ENCODE measurements at places on chromosomes 16 and 17. TPM values are rescaled to one million over a fixed set of nuclear protein-coding genes. Genes with fewer than 3 reads are reported as not detected.

HAS3 gene
- total RNA-seq = 0.69 TPM

KRT24 gene
- not detected for total RNA-seq

KRT16 gene
- 1.9 TPM for total RNA-seq

CHD3 gene
- total RNA-seq = 439 TPM

HSPB9 gene
- total RNA-seq = not detected

DNAJA3 gene
- total RNA-seq = 39.1 TPM

METTL9 gene
- 77.9 TPM for total RNA-seq

KCNH4 gene
- total RNA-seq = not detected

PLLP gene
- 0.16 TPM for total RNA-seq

TLCD2 gene
- 8.7 TPM for total RNA-seq

SECTM1 gene
- total RNA-seq = 20.2 TPM

CLDN7 gene
- total RNA-seq = 4.2 TPM

GUCY2D gene
- total RNA-seq = 0.09 TPM

TMEM92 gene
- total RNA-seq = 0.16 TPM

CES5A gene
- total RNA-seq = not detected

KRTAP9-8 gene
- not detected for total RNA-seq

ZNF624 gene
- 4.2 TPM for total RNA-seq

SGCA gene
- total RNA-seq = 0.47 TPM

CDT1 gene
- 1.5 TPM for total RNA-seq

TMEM94 gene
- 21.0 TPM for total RNA-seq

C17orf78 gene
- not detected for total RNA-seq

CNTNAP1 gene
- 39.4 TPM for total RNA-seq

LPO gene
- not detected for total RNA-seq

FBXW10 gene
- under 0.01 TPM for total RNA-seq

CRYBA1 gene
- total RNA-seq = not detected

PLEKHM1 gene
- total RNA-seq = 25.4 TPM

DYNLRB2 gene
- total RNA-seq = 0.32 TPM

HYDIN gene
- 0.26 TPM for total RNA-seq

WIPF2 gene
- total RNA-seq = 2.6 TPM

CCL5 gene
- not detected for total RNA-seq

TBC1D3E gene
- total RNA-seq = not detected

MAP3K3 gene
- total RNA-seq = 38.5 TPM

PPM1E gene
- total RNA-seq = not detected

TPSG1 gene
- not detected for total RNA-seq

CLDN9 gene
- total RNA-seq = under 0.01 TPM

HBM gene
- not detected for total RNA-seq

ERCC4 gene
- total RNA-seq = 6.1 TPM

TLCD3B gene
- not detected for total RNA-seq

ATP1B2 gene
- not detected for total RNA-seq

MT1F gene
- not detected for total RNA-seq

GFAP gene
- total RNA-seq = 0.17 TPM

Data from bronchial smooth muscle cell (primary cell).